ENCODE measurements at places on chromosomes 4 and X. TPM values are rescaled to one million over a fixed set of nuclear protein-coding genes. Genes with fewer than 3 reads are reported as not detected.
A peak's percentile ranks its signal among the peaks of the same experiment; 100 is the strongest.

- H3K4me3 ChIP-seq = no peak overlapping the region
- no peaks in the 10 kb centered on the region for H3K36me3 ChIP-seq
- no peak for DNase-seq
- H3K27ac ChIP-seq = no peak overlapping the region
These were observed 63.0 kb upstream of the TRPC5OS start for GRCh38 chrX:111812889-111813563.

GRCh38 chr4:32562010-32562409 is 1841.8 kb downstream of the PCDH7 start:
- no peak for DNase-seq
- no peaks in the 10 kb centered on the region for H3K27me3 ChIP-seq
- H3K27ac ChIP-seq = no peak overlapping the region
- H3K4me1 ChIP-seq = no peaks in the 10 kb centered on the region

DNA sequence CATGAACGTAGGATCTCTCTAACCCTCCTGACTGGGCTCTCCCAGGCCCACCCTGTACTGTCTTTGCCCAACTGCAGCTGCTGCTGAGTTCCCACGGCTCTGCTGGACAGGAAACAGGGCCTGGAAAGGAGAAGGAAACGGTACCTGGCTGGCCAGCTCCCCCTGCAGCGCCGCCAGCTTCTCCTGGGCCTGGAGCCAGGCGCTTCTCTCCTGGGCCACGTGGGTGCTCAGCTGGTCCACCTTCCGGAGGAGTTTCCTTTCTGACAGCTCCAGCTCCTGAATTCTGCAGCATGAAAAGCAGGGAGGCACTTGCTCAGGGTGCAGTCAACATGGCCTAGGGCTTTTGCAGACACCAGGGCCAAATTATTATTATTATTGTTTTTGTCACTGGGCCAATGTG is 6.5 kb downstream of the C4orf50 start:
- DNase-seq = no peak
- H3K27ac ChIP-seq = no peak overlapping the region
- H3K4me3 ChIP-seq = no peak overlapping the region
- H3K4me1 ChIP-seq = peaks cover 4% of the 10 kb centered on the region
- peaks cover 56% of the 10 kb centered on the region for H3K27me3 ChIP-seq

DNA sequence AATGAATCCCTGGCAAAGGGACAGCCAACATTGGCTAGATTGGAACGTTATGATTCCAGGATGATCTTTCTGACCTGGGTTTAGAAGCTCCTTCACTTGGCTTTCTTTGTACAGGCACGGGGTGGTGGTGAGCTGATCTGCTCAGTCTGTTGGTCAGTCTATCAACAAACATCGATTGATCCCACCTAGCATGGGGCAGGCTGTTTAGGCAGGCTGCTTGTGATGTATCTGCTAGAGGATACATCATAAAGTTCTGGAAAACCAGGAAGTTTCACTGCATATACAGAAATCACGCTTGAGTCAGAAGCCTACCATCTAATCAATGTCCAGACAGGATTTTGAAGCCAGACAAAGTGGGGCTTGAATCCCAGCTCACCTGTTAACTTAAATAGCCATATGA is 6.9 kb downstream of the FRMD7 start:
- H3K27ac ChIP-seq = no peak overlapping the region
- H3K4me1 ChIP-seq = no peaks in the 10 kb centered on the region
- H3K36me3 ChIP-seq = no peaks in the 10 kb centered on the region
- no peak overlapping the region for H3K4me3 ChIP-seq
- DNase-seq = no peak

DNA sequence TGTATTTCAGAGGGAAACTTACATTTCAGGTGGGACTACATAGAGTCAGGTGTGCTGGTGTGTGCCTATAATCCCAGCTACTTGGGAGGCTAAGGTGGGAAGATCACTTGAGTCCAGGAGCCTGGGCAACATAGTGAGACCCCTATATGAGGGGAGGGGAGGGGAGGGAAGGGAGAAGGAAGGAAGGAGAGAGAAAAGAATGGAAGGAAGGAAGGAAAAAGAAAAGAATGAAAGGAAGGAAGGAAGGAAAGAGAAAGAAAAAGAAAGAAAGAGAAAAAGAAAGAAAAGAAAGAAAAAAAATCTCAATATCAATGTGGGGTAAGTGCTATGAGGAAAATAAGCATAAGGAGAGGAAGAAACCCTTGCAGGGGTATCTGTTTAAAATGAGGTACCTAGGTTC is 43.6 kb upstream of the RAB33B start:
- DNase-seq = no peak
- peaks cover 9% of the 10 kb centered on the region for H3K36me3 ChIP-seq
- H3K4me3 ChIP-seq = no peak overlapping the region
- peaks cover 2% of the 10 kb centered on the region for H3K4me1 ChIP-seq
- H3K27ac ChIP-seq = peak overlapping the region; percentile 12

The L1CAM gene
- 3.9 TPM for total RNA-seq

GRCh38 chr4:89298155-89298554 is 9.4 kb downstream of the GPRIN3 start:
- no peak for DNase-seq
- peak overlapping the region; percentile 98 for H3K4me3 ChIP-seq
- H3K36me3 ChIP-seq = peaks cover 8% of the 10 kb centered on the region

The ASMT gene
- 0.52 TPM for total RNA-seq

DNA sequence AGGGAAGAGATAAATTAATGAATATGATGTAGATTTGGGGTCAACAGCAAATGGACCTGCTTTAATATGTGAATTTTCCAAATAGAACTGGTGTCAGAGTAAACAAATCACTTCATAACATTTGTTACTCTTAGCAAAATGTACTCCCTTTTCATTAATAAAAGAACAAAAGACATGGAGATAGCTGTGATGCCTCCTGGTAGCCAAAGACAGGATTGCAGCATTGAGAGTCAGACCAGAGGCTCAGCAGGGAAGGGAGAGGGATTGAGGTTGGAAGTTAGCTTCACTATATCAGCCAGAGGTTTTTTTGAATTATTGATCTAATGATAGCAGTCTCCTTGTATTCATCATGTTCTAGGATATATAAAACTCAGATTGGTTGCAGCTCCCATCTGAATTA is 17.4 kb upstream of the RAB40A start:
- no peak overlapping the region for H3K27ac ChIP-seq
- H3K4me1 ChIP-seq = peaks cover 4% of the 10 kb centered on the region
- H3K4me3 ChIP-seq = no peak overlapping the region
- no peaks in the 10 kb centered on the region for H3K36me3 ChIP-seq
- no peak for DNase-seq
- no peaks in the 10 kb centered on the region for H3K27me3 ChIP-seq

The CCKAR gene
- not detected for total RNA-seq

The ATP1B4 gene
- total RNA-seq = not detected

DNA sequence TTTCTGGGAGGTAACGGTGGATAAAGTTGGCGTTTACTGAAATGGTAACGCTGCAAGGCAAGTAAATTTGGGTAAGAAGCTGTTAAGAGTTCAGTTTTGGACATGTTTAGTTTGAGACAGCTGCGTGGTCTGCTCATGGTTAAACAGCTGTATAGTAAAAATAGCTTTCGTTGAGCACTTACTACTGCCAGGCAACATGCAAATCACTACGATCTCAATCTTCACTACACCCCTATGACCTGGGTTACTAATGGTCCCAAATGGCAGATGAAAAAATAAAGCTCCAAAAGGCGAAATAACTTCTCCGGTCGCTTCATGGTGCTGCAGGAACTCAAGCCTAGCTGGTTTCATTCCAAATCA is 22.2 kb downstream of the FABP2 start:
- DNase-seq = no peak
- H3K27me3 ChIP-seq = no peaks in the 10 kb centered on the region
- H3K4me1 ChIP-seq = peaks cover 31% of the 10 kb centered on the region
- H3K4me3 ChIP-seq = peak overlapping the region; percentile 98

GRCh38 chr4:73885574-73886267 is 16.5 kb downstream of the CXCL1 start:
- H3K27me3 ChIP-seq = peaks cover 7% of the 10 kb centered on the region
- no peak overlapping the region for H3K4me3 ChIP-seq
- H3K27ac ChIP-seq = no peak overlapping the region
- no peak for DNase-seq

GRCh38 chr4:60938621-60939020 is 261.5 kb upstream of the ADGRL3 start:
- H3K27ac ChIP-seq = no peak overlapping the region
- DNase-seq = no peak
- no peaks in the 10 kb centered on the region for H3K4me1 ChIP-seq
- H3K27me3 ChIP-seq = no peaks in the 10 kb centered on the region
- no peaks in the 10 kb centered on the region for H3K36me3 ChIP-seq
- H3K4me3 ChIP-seq = no peak overlapping the region

GRCh38 chr4:110830461-110830860 is 207.6 kb upstream of the PITX2 start:
- H3K27ac ChIP-seq = no peak overlapping the region
- H3K36me3 ChIP-seq = no peaks in the 10 kb centered on the region
- H3K27me3 ChIP-seq = no peaks in the 10 kb centered on the region
